ENCODE measurements at places on chromosomes 12 and 14.

GRCh38 chr12:104056419-104056972 lies 6.5 kb upstream of the GLT8D2 start:
- no peak for DNase-seq

GRCh38 chr12:27652174-27652763 lies 44.0 kb upstream of the REP15 start:
- no peak for DNase-seq

GRCh38 chr12:49305762-49306510 lies 11.0 kb downstream of the PRPH start:
- DNase-seq, result no peak

DNA sequence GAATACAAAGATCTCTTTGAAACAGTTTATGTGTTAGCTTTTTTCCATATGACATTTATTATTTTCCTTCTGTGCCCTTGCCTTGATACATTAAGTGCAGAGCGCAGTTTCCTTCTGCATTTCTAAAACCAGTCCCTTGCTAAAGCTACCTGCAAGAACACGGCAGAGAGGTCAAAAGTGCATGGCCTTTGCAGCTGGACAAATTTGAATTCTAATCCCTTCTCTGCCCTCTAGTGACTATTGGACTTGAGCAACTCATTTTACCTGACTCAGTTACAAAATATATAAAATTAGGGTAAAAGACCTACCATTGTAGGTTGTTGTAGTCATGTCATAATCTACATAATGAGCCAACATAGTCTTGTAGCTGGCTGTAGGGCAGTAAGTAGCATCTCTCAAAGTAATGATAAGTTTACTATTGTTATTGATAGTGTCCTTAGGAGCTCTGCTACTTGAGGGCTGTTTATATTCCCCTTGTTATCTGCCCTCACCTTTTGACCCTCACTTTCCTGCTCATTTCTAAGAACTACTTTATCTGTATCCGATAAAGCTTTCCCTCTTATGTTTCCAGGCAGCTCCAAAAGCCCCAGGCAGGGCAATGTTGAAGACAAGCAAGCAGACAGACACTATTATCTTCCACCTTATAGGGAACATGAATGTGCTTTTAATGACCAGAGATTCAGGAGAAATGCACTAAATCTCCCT lies 120.0 kb upstream of the PDZRN4 start:
- DNase-seq, result no peak

DNA sequence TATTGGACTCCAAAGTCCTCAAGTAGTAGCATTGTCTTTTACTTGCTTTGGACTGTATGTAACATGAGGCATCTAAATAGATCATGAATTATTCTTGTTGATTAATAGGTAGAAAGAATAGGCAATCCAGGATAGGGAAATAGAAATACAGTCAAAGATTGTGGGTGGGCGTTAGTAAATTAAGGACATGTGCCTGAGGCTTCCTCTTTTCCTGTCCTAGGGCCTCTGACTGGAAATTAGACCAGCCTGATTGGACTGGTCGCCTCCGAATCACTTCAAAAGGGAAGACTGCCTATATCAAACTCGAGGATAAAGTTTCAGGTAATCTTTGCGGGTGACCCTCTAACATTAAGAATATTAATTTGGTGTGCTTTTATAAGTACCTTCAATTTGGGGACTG lies 7.6 kb downstream of the NECAP1 start:
- DNase-seq, result no peak

DNA sequence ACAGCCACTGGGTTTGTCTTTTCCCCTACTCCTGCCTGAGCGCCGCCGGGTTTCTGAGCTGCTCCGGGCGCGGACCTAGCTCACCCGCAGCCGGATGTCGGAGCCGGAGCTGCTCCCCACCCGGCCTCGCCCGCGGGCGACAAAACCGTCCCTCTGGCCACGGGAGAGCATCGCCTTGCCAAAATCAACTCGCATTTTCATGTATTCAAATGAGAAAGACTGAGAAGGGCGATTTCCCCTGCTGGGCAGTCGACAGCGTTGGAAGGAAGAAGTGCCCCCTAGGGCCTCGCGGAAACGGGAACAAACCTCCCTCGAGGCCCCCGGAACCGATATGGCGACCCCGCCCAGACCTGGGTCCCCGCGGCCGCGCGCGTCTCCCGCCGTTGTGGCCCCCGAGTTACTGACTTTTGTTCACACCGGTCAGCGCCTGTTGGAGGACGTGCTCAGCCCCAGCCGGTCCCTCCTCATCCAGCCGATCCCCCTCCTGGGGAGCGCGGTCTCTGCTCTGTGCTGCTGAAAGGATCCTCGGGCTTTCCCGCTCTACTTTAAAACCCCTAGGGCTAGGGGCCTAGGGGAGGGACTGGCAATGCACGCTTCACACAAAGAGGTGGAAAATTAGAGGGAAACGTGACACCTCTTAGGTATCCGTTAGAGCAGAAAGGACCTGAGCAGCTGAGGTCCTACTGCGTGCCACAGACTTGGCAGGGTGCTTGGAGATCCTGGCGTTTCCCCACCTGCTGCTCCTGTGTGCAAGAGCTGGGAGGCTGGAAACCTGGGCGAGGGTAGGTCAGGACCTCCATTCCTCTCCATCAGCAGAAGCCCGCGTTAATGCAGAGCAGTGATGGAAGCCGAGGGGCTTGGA lies 4.3 kb downstream of the TTC6 start:
- DNase-seq, result no peak

- no peak for DNase-seq
These were observed 211.2 kb downstream of the LRRK2 start for GRCh38 chr12:40435951-40436350.

DNA sequence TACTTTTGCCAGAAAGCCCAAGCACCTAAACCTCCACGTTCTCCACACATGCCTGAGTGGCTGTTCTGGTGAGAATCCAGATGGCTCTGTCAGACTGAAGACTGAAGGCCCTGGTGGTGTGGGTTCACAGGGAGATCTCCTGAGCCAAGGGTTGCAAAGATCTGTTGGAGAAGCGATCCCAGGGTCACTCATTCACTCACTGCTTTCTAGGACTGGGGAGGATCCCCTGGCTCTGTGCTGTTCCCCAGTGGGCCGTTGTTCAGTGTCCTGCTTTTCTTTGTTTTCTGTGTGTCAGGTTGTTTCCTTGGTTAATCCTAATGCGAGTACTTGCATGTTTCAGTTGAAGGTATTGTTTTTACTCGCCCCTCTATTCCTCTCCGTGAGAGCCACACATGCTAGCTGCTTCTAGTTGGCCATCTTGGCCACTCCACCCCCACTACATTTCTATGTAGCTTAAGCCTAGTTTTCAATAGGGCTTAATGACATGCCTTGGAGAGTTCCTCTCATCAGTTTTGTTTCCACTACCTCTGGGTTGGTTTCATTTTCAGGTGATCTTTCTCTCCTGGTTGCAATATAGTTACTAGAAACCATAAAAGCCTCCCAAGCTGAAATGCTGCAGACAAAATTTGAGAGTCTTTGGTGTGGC lies 144.5 kb upstream of the SLC38A2 start:
- DNase-seq, result no peak

DNA sequence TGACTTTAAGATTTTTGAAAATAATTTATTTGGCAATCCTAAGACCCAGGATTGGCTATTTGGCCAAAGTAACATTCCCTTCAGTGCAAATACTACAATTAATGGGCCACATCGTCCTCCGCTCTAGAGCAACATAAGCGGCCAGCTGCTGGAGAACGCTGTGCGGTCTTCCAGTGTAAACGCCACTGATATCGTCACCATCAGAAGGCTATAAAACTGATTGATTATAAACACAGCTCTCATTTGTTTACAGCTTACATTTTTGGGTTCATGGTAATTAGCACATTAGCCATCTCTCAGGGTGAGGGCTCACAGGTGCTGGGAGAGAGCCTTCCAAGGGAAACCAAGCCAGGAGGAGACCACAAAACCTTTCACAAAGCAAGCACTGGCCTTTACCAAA lies 130.1 kb upstream of the BMP4 start:
- no peak for DNase-seq

DNA sequence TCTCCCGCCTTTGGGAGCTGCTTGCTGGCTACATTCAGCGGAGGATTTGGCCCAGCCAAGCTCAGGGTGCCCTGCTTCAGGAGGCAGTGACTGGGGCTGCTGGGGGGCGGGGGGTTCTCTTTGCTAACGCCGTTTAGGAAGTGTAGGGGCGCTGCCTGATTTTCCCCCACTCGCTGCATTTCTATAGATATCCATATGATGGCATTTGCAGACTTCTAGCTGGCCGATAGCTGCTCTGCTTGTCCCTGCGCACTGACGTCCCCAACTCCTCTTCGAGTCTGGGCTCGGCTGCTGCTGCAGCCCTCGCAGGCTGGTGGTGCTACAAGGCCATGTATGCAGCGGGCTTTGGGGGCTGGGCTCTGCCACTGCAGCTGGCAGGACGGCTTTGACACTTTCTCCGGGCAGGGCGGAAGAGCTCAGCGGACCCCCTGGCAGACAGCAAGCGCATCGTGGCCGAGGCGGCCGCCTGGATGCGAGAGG lies 3.1 kb downstream of the LRFN5 start:
- no peak for DNase-seq

- no peak for DNase-seq
These were observed 12.9 kb downstream of the MMP14 start for GRCh38 chr14:22849212-22849819.

DNA sequence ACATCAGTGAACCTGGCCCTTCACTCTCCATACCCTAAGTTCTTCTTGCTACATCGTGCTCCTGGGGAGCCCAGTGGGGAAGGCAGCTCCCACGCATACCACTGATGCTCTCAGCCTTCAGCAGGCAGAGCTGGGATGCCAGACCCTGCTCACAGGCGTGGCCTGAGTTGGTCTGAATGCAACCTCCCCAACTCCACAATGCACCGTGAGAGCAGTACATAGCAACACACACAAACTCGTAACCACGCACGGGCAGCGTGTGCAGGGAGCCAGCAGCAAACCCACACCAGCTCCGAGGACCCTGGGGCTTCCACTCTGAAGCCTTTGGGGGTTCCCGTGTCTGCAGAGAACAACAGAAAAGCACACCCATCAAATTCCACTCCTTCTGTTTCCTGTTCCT lies 37.3 kb downstream of the ANO2 start:
- DNase-seq, result no peak

- no peak for DNase-seq
These were observed 10.6 kb upstream of the SPPL3 start for GRCh38 chr12:120914794-120915193.

GRCh38 chr12:48285751-48286650 lies 64.7 kb downstream of the ZNF641 start:
- DNase-seq, result no peak

DNA sequence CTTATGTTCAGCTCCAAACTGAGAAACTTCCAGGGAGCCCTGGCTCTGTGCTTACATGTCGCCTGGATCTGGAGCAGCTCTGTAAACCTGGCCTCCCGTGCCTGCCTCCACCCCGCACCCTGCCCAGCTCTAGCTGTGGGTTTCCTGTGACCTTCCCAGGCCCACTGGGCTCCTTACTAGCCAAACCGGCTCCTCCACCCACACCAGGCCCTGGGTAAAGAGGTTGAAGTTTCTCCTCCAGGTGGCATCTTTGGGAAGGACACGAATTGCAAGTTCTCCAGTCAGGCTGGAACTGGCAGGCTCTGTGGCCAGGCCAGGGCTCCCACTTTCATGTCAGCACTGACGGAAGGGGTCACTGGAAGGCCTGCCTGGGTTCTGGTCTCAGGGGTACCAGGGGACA lies 60.9 kb upstream of the ZFP36L1 start:
- DNase-seq, result no peak

- DNase-seq, result no peak
These were observed 501.5 kb upstream of the TBX3 start for GRCh38 chr12:115185506-115185905.

- DNase-seq, result no peak
These were observed 17.3 kb upstream of the CHGA start for GRCh38 chr14:92905667-92906066.

- DNase-seq, result no peak
These were observed 193.1 kb downstream of the APAF1 start for GRCh38 chr12:98838231-98838647.

GRCh38 chr12:24534622-24535021 lies 414.3 kb downstream of the BCAT1 start:
- DNase-seq, result no peak

- DNase-seq, result no peak
These were observed 24.2 kb downstream of the GLT8D2 start for GRCh38 chr12:104025771-104026170.

- no peak for DNase-seq
These were observed 502 bp downstream of the MPHOSPH9 start for GRCh38 chr12:123232472-123232806.

DNA sequence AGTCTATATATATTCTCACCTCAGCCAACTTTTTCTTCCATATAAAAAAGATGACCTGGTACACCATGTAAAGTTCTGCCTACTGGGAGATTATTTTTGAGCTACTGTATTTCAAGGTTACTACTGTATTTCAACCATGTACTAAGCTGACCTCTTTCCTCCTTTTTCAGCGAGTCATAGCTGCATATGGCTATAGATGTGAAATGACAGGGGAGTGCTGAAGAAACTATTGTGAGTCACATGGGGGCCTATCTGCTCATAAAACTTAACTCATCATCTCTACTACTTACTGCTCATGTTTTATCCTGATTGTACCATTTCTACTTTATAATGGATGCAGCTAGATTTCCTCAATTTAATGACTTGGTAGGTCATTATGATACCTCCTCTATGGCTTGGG lies 571.4 kb upstream of the ATP2B1 start:
- no peak for DNase-seq
